T-helper 2 cell treated with Interferon-gamma antibody and Interleukin-4, amounts not matched to agents 100 ng/mL and 5 ng/mL, for 36 hours (primary cell): ENCODE measurements at places on chromosomes 4 and X. TPM values are rescaled to one million over a fixed set of nuclear protein-coding genes. Genes with fewer than 3 reads are reported as not detected.

Gene DUX4
- 0.09 TPM in 1 of 2 replicates, not detected in the other for total RNA-seq

Gene MAP3K15
- total RNA-seq: 0.09 and 0.11 TPM in 2 replicates

Gene FGF5
- total RNA-seq: not detected in 2 replicates

Gene RHOH
- total RNA-seq: 124 and 127 TPM in 2 replicates

Gene NXT2
- total RNA-seq: 13.0 and 14.4 TPM in 2 replicates

Gene GYG2
- total RNA-seq: not detected in 2 replicates

Gene RAB40AL
- total RNA-seq: 0.45 TPM in 1 of 2 replicates, not detected in the other

Gene FBXW7
- total RNA-seq: 48.5 and 49.9 TPM in 2 replicates

Gene VSIG4
- not detected in 2 replicates for total RNA-seq

Gene FRG1
- 70.5 and 75.9 TPM in 2 replicates for total RNA-seq

Gene PAGE1
- not detected in 2 replicates for total RNA-seq
